ENCODE measurements at places on chromosomes 3 and 15.

DNA sequence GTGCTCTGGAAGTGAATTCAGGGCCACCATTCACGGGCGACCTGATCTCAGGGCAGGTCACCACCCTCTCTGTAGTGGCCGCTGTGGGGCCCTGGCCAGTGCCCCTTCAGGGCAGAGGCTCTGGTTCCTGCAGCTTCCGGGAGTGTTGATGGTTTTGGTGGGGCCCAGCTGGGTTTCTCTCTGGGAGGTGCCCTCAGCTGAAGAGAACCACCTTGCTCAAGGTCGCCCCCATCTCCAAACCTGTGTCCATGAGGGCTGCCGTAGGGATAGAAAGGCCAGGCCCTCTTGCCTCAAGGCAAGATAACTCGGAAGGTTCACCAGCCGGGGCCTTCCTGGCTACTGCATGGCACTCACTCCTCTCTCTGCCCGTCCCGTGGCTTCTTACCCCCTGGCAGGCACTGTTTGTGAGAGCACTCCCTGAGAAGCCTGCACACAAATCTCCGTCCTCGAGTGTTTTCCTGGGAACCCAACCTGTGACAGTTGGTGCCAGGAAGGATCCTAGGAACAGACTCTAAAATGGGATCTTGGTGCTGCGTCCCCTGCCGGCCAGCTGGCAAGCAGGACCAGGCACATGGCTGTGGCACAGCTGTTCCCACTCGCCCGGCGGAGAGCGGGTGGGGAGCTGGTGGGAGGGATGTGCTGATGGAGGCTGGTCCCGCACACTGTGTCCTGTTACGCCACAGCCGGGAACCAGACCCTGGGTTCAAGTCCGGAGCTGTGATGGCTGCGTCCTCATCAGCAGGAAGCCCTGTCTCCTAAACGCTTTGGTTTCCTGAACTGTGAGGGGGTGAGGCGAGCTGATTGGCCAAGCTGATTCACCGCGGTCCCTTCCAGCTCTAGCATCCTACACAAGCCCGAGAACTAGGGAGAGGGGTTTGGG, 23.2 kb upstream of the PIGZ start:
- no peak for DNase-seq

DNA sequence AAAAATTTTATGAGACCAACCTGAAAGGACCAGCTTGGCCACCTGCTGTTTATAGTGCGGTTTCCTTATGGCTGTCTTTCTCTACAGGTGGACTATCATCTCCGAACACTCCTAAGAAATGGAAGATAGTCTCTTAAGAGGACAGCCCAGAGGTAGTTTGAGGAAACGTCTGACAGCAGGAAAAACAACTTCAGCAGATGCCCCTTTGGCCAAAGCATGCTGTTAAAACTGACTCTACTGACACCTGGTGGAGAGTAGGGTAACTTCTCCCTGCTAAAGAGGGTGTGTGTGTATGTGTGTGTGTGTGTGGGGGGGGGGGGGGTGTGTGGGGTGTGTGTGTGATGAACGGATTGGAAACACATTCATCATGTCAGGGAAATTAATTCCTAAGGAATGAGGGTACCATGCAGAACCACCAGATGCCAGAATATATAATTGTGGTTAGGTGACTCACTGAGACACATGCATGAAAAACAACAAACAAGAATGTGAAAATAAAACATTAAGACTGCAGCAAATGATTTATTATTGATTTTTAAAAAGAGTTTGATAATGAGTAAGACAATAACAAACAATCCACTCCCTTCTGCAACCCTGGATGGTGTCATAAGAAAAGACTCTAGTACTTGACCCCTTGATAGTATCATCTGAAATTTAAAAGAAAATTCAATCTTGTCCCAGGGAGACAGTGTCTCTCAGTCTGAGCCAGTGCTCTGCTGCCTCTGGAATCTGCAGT, 256.5 kb downstream of the THRB start:
- peak; percentile 26 for DNase-seq

- DNase-seq: no peak
Observed at GRCh38 chr15:51263726-51264125, 74.7 kb downstream of the CYP19A1 start.

GRCh38 chr3:10470120-10471053, 35.0 kb downstream of the ATP2B2 start:
- no peak for DNase-seq

- DNase-seq: no peak
Observed at GRCh38 chr3:107548601-107549000, 25.8 kb downstream of the BBX start.

DNA sequence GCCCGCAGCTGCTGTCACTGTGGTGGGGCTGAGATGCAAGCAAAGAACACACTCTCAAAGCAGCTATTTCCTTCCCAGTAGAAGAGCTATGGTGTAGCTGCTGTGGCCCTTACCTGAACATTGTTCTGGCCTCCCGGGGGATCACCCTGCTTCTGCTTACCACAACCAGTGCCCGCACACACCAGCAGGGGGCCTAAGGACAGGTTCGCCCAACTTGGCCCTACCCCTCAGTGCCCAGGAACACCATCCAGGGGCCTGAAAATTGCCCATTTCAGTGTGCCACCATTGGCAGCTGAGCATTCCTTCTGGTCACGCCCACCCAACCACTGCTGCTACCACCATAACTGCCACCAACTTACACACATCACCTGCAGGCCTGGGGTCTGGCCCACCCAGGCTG, 113.0 kb downstream of the TP63 start:
- DNase-seq: no peak

GRCh38 chr3:100963041-100963440, 30.2 kb downstream of the ABI3BP start:
- no peak for DNase-seq

GRCh38 chr15:45121706-45122417, 7.7 kb downstream of the DUOXA2 start:
- no peak for DNase-seq

DNA sequence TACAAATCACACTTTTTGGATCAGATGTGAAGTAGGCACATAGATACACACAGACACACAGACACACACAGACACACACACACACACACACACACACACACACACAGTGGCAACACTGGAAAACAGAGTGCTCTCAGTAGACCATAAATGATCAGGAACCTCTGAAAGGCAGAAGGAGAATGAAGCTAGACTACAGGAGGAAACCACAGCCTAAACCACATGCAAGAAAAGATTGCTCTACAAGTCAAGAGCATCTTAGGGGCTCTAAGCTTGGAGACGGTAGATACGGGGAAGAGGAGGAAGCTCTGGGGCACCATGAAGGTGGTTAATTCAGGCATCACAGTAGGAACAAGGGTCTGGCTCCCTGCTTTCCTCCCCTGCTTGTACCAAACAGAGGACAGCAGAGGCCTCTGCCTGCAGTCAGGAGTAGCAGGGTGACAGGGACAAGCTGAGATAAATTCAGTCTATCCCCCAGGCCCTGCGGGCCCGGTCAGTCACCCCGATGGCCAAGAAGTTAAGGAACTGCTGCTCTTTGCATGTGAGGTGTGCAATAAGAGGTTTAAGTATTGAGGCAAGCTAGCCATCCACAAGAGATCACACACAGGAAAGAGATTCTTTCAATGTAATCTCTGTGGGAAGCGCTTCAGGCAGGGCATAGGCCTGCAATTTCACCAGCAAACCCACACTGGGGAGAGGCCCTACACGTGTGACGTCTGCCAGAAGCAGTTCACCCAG, 23.5 kb upstream of the ARPIN start:
- no peak for DNase-seq

GRCh38 chr3:186268616-186269448, 93.2 kb downstream of the DGKG start:
- DNase-seq: no peak

GRCh38 chr15:47788685-47789084, 71.4 kb downstream of the SEMA6D start:
- DNase-seq: no peak

GRCh38 chr3:32217339-32217738, 21.1 kb upstream of the CMTM8 start:
- DNase-seq: no peak

- no peak for DNase-seq
Observed at GRCh38 chr3:13642597-13642996, 93.7 kb downstream of the FBLN2 start.

GRCh38 chr3:71579326-71579934, 4.1 kb downstream of the FOXP1 start:
- DNase-seq: no peak

DNA sequence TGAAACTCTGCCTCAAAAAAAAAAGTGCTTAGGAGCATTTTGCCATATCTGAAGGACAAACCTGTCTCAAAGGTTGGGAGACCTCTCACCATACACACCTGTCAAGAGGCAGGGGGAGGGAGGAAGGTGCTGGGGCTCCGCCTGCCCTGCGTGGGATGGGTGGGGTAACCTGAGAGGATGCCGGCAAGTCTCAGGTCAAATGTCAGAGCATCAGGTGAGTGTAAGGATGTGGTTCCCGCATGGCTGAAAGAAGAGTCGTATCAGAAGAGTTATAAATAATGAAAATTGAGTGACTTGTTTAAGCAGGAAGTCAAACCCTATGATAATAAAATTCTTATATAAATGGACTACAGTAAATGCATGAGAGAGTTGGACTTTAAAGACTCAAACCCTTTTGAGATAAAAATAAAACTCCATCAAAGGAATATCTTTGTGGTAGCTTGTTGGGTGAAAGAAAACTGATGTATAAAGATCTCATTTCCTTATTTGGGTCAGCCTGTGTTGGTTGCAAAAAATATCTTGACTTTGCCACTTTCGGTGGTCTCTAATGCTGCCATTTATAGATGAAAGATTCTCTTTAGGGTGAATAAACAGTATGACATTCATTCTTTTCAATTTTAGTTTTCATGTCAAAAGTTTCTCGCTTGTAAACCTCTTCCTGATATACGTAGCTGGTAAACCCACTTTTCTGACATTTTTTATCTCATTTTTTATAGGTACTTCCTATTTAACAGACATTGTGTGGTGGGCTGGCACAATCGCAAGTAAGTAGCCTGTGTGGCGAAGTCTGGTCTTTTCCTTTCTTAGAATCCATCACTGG, 23.8 kb downstream of the NIPA1 start:
- no peak for DNase-seq

DNA sequence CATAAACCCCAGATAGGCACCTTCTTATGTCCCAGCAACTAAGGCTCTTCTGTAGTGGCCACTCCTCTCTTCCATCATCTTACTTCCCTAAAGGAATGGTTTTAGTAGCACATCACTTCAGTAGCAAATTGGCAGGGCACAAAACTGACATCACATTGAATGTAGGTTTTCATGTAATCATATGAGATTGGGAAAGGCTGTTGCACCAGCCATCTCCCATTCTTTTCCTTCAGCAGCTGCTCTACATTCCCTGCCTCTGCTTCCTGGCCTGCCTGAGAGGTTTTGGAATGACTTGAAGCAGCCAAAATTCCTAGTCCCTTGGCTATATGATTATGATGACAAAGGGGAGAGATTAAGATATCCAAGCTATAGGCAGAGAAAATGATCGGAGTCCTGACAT, 36.5 kb downstream of the NSUN3 start:
- DNase-seq: no peak

- no peak for DNase-seq
Observed at GRCh38 chr3:75272691-75273090, 391.4 kb upstream of the FRG2C start.

DNA sequence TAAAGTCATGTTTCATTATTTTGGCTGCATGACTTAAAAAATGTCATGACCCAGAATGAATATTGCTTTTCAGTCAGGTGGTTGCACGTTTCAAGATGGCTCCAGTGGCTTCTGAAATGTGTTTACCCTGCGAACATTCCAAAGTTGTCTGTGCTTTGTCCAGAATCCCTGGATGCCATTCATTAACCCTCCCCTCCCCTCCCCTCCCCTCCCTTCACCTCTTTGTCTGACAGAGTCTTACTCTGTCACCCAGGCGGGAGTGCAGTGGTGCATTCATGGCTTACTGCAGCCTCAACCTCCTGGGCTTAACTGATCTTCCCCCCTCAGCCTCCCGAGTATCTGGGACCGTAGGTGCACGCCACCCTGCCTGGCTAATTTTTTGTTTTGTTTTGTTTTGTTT, 308.0 kb downstream of the PTPRG start:
- no peak for DNase-seq

- no peak for DNase-seq
Observed at GRCh38 chr3:67495751-67496150, 158.7 kb downstream of the SUCLG2 start.

GRCh38 chr3:23762759-23763477, 42.8 kb upstream of the UBE2E1 start:
- no peak for DNase-seq

DNA sequence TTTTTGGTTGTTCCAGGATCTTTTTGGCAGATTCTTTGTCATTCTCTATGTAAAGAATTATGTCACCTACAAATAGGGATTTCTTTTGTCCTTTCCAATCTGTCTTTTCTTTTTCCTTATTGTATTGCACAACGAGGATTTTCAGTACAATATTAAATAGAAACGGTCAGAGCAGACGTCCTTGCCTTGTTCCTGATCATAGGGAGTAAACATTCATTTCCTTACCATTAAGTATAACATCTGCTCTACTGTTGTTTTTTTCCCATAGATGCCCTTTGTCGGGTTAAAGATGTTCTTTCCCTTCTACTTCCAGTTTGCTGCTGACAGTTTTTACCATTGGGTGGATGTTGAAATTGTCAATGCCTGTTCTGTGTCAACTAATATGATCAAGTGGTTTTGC, 528.4 kb downstream of the OCA2 start:
- DNase-seq: no peak

DNA sequence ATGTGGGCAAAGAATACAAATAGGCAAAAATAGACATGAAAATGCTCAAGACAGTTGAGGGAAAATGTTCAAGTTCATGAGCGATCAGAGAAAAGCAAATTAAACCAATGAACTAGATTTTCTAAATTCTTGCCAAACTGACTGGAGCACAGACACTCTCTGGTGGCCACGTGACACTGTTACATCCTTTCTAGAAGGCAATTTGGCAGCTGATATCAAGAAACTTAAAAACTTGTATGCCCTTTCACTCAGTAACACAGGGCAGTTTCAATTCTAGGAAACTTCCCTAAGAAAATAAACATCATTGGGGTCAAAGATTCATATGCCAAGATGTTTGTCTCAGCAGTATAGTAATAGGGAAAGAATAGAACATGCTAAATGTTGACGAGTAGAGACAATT, 52.2 kb downstream of the ABHD5 start:
- DNase-seq: no peak

- no peak for DNase-seq
Observed at GRCh38 chr3:13536832-13537231, 12.1 kb upstream of the FBLN2 start.

GRCh38 chr3:3701949-3702348, 97.3 kb upstream of the LRRN1 start:
- no peak for DNase-seq

- no peak for DNase-seq
Observed at GRCh38 chr15:71456811-71457210, 341.5 kb downstream of the THSD4 start.

DNA sequence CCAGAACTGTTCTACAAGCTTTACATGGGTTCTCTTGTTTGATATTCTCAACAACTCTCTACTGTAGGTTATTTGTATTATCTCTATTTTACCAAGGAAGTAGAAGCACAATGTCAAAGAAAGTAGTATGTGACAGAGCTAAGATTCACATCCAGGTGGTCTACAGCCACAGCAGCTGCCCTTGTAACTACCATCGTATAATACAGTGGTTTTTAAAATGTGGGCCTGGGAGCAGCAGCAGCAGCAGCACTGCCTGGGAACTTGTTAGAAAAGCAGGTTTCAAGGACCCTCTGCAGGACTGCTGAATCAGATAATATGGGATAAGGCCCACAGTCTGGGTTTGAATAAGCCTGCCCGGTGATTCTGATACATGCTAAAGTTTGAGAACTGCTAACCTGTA, 357.1 kb upstream of the SATB1 start:
- DNase-seq: no peak

- no peak for DNase-seq
Observed at GRCh38 chr3:17573396-17573795, 169.0 kb downstream of the TBC1D5 start.

GRCh38 chr3:82506204-82506603, 744.8 kb upstream of the GBE1 start:
- DNase-seq: no peak
